Hindlimb muscle (tissue), 1 donor: ENCODE measurements at places on chromosomes 11 and 22. TPM values are rescaled to one million over a fixed set of nuclear protein-coding genes. Genes with fewer than 3 reads are reported as not detected.

DNA sequence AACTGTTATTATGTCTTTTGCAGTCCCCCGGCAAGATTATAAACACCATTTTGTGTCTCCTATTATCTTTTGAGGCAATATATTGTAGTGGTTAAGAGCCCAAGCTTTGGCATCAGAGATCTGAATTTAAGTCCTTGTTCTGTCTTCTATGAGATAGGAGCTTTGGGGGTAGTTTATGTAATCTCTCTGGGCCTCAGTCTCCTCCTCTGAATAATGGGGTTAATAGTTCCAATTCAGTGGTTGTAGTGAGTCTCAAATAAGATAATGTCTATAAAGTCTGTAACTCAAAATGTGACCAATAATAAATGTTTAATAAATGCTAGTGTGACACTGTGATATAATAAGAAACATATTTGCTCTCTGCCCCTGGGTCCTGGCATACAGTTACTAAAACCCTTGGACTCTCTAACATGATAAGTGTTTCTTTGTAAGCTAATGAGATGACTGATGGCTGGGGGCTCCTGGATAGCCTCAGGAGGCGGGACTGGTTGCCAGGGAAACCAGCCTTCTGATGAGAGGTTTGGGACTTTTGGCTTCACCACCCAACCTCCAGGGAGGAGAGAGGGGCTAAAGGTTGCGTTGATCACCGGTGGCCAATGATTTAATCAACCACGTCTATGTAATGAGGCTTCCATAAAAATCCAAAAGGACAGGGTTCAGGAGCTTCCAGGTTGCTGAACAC lies 183.4 kb upstream of the MTMR2 start:
- DNase-seq: no peak

DNA sequence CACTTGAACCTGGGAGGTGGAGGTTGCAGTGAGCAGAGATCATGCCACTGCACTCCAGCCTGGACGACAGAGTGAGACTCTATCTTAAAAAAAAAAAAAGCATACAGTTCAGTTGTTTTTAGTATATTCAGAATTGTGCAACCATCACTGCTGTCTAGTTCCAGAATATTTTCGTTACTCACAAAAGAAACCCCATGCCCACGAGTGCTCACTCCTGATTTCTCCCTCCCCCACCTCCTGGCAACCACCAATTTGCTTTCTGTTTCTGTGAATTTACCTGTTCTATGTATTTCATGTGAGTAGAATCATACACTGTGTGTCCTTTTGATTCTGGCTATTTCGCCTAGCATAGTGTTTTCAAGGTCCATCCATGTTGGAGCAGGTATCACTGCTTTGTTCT lies 24.8 kb downstream of the PTPRJ start:
- DNase-seq: no peak

DNA sequence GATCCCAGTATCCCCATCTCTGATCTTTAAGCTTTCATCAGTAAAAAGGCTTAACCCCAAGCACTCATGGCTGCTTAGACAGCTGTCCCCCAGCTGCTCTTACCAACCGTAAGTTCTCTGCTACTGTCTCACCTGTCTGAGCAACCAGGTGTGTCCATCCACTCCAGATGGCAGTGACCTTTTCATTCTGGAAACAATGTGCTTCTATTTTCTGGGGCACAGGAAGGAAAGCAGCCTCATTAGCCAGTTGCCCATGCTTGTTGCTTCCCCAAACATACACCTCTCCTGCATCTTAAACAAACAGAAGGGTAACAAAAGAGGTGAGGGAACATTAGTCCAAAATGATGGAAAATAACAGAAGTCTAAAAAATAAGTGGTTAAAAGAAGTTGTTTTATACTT lies 24.4 kb downstream of the SERGEF start:
- DNase-seq: no peak

The BCO2 gene
- 5.3 TPM for polyA plus RNA-seq

GRCh38 chr11:68763181-68763721 lies 11.9 kb upstream of the TESMIN start:
- no peak for DNase-seq

GRCh38 chr11:121534131-121535093 lies 81.6 kb upstream of the SORL1-AS1 start:
- DNase-seq: peak; percentile 42

GRCh38 chr11:84853841-84854497 lies 773.2 kb downstream of the DLG2 start:
- no peak for DNase-seq

- DNase-seq: no peak
Observed at GRCh38 chr11:94746721-94747120, 21.4 kb upstream of the AMOTL1 start.

The SUSD2 gene
- 0.85 TPM for polyA plus RNA-seq
